ENCODE measurements at places on chromosomes 11 and 22. TPM values are rescaled to one million over a fixed set of nuclear protein-coding genes. Genes with fewer than 3 reads are reported as not detected.

DNA sequence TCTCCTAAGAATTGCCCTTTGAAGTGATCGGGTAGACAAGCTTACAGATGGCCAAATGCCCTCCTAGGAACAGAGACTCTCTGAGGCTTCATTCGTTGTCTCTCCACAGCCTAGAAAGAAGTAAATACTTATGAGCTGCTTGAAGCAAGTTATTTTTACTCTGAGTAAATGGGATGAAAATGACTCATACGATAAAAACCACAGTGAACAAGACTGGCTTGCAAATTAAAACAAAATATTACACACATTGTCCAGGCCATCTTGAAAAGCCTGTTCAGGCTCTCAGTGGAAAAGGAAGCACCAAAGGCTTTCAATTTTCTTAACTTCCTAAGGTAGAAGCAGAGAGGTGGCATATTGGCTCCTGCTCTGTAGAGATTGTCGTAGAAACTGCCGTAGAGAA, 294.2 kb downstream of the NELL1 start:
- H3K4me1 ChIP-seq = no peaks in the 10 kb centered on the region
- H3K27ac ChIP-seq = no peak overlapping the region
- H3K27me3 ChIP-seq = no peaks in the 10 kb centered on the region
- H3K4me3 ChIP-seq = no peak overlapping the region
- no peak for DNase-seq
- no peaks in the 10 kb centered on the region for H3K36me3 ChIP-seq

- no peaks in the 10 kb centered on the region for H3K36me3 ChIP-seq
- H3K4me3 ChIP-seq = no peak overlapping the region
- no peak overlapping the region for H3K27ac ChIP-seq
- H3K27me3 ChIP-seq = no peaks in the 10 kb centered on the region
- H3K4me1 ChIP-seq = no peaks in the 10 kb centered on the region
These were observed 16.0 kb upstream of the PRG2 start for GRCh38 chr11:57406337-57406904.

GRCh38 chr22:50078761-50079160, 6.5 kb downstream of the MLC1 start:
- DNase-seq = no peak

- H3K4me3 ChIP-seq = no peak overlapping the region
- DNase-seq = no peak
- H3K4me1 ChIP-seq = no peaks in the 10 kb centered on the region
- no peak overlapping the region for H3K27ac ChIP-seq
- H3K27me3 ChIP-seq = no peaks in the 10 kb centered on the region
These were observed 785.6 kb downstream of the TBC1D22A start for GRCh38 chr22:47547881-47548650.

Gene OR4D5
- not detected for total RNA-seq

Gene TMEM191B
- not detected for total RNA-seq

- H3K27me3 ChIP-seq = no peaks in the 10 kb centered on the region
- H3K36me3 ChIP-seq = no peaks in the 10 kb centered on the region
- no peak overlapping the region for H3K27ac ChIP-seq
- no peak overlapping the region for H3K4me3 ChIP-seq
- H3K4me1 ChIP-seq = no peaks in the 10 kb centered on the region
- DNase-seq = no peak
These were observed 8.2 kb upstream of the NAP1L4 start for GRCh38 chr11:3000032-3000961.

DNA sequence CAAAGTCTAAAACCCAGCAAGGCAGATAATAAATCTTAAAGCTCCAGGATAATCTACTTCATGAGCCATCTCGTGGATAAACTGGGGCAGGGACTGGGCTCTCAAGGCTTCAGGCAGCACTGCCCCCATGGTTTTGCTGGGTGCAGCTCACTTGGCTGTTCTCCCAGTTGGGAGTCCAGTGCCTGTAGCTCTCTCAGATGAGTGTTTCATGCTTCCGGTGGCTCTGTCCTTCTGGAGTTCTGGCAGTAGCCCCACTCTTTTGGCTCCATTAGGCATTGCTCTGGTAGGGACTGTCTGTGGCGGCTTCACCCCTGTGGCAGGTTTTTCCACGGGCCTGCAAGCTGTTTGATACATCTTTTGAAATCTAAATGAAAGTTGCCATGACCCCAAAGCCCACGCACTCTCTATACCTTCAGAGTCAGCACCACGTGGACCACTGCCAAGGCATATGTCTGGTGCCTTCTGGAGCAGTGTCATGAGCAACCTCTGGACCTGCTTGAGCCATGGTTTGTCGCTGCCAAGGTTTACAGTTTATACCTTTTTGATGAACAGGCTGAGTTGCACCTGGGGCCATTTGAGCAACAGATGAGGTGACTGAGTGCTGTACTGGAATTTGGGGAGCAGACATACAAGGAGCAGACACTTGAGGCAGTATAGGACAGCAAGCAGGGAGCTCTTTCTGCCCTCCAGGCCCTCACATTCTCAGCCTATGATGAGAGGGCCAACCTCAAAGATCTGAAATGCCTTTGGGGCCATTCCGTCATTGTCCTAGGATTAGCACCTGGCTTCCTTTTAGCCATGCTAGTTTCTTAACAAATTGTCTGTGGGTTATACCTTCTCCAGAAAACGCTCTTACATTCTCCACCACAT, 48.6 kb downstream of the MTNR1B start:
- H3K4me3 ChIP-seq = no peak overlapping the region
- no peak overlapping the region for H3K27ac ChIP-seq
- H3K27me3 ChIP-seq = no peaks in the 10 kb centered on the region

DNA sequence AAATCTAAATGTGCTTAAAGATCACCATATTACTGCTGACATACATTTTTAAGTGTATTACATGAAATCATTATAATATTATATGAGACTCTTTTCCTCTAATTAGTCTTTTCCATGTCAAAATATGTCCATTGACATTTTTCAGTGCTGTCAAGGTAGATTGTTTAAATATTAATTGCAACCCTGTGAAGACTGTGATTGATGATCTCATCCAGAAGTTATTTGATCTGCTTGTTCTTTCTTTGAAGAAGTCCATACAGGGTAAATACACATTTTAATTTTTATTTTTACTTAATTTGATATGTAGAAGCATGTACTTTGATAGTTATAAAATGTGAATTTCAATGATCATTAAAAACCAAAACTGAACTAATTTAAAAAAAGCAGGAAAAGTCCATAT, 38.4 kb downstream of the DYNC2H1 start:
- no peaks in the 10 kb centered on the region for H3K4me1 ChIP-seq
- no peak overlapping the region for H3K4me3 ChIP-seq
- H3K27me3 ChIP-seq = no peaks in the 10 kb centered on the region
- H3K36me3 ChIP-seq = no peaks in the 10 kb centered on the region
- no peak for DNase-seq

DNA sequence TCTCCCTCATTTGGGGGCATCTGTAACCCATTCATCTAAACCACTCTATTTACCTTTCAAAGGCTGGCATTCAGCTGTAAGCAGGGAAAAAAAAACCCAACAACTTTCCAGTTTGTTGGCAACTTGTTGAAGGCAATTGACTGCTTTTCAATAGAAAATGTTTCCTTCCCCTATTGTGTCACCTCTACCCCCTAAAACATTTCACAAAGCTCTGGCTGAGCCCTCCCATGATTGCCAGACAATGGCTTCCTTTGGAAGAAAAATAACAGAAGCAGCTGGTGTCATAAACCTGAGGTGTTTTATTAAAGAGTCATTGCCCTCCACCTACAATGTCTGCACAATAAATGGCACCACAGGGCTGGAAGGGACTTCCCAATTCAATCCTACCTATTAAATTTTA, 22.1 kb upstream of the PSMA1 start:
- H3K4me1 ChIP-seq = no peaks in the 10 kb centered on the region
- H3K4me3 ChIP-seq = no peak overlapping the region
- DNase-seq = no peak
- H3K27ac ChIP-seq = no peak overlapping the region
- H3K27me3 ChIP-seq = no peaks in the 10 kb centered on the region

Gene TBX10
- total RNA-seq = not detected

DNA sequence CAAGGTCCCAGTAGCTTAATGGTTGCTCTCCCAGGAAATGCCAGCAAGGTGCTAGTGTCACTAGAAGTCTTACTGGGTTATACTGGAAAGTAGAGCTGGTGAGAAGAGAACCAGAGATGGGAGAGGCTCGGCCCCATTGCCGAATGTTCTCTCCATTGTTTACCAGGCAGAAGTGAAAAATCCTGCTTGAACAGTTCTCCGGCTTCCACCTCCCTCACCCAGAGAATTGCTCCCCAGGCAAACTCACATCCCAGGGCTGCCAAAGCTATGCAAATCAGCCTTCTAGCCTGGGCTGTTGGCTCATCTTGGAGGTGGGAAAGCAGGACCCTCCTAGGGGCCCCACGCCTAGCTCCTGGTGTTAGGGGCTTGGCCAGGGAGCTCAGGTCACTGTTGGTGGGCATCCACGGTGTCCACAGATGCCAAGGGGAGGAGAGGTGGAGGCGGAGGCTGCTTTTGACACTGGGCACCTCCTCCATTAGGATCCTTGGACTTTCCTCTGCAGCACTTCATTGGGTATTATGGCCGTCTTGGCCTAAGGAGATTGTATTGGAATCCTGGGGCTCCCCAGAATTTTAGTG, 20.1 kb downstream of the POU2F3 start:
- no peaks in the 10 kb centered on the region for H3K36me3 ChIP-seq
- H3K27ac ChIP-seq = no peak overlapping the region
- H3K4me3 ChIP-seq = no peak overlapping the region
- no peaks in the 10 kb centered on the region for H3K4me1 ChIP-seq
- DNase-seq = no peak

GRCh38 chr11:538431-539051, 1.2 kb downstream of the LRRC56 start:
- H3K36me3 ChIP-seq = peaks cover 4% of the 10 kb centered on the region
- no peak overlapping the region for H3K4me3 ChIP-seq
- H3K4me1 ChIP-seq = peaks cover 21% of the 10 kb centered on the region
- no peak for DNase-seq

GRCh38 chr22:41267958-41268357, 18.0 kb downstream of the RANGAP1 start:
- no peak overlapping the region for H3K4me3 ChIP-seq
- peaks cover 87% of the 10 kb centered on the region for H3K36me3 ChIP-seq
- DNase-seq = no peak
- H3K4me1 ChIP-seq = no peaks in the 10 kb centered on the region
- no peak overlapping the region for H3K27ac ChIP-seq

DNA sequence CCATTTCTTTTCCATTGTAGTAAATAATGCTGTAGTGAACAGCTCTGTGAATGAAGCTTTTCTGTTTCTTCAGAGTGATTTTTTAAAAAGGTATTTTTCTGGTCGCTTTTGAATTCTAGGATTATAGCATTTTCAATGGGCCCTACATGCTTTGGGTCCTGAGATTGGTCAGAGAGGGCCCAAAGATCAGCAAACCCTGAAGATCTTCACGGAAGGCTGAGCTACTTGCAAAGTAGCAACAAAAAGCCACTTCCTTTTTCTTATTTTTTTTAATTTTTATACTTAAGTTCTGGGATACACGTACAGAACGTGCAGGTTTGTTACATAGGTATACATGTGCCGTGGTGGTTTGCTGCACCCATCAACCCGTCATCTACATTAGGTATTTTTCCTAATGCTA, 200.5 kb downstream of the FAT3 start:
- no peak for DNase-seq
- H3K36me3 ChIP-seq = no peaks in the 10 kb centered on the region
- H3K27ac ChIP-seq = no peak overlapping the region
- no peaks in the 10 kb centered on the region for H3K27me3 ChIP-seq
- H3K4me3 ChIP-seq = no peak overlapping the region

DNA sequence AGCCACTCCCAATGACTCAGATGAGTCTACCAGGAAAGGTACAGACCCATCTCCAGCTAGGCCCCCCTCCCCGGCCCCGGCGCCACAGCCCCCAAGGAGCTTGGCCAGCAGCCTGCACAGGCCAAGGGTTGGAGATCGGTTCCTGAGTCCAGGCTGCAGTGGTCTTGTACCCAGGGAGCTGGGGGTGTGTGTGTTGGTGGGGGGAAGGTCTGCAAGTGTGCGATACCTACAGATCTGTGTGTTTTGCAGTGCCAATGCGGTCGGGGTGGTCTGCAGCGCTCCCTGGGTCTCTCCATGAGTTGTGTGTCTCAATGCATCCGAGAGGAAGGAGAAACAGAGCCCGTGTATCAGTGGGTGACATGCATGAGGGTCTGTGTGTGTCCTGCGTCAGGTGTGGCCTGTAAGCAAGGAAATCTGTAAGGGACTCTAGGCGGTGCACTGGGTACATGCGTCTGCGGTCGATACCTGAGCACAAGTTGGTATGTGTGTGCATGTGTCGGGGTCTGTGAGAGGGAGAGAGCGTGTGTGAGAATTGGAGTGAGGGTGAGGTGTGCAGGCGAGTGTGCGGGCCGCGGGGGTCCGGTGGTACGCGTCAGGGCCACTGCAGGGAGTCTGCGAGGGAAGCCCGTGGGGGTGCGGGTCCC, 645 bp downstream of the CDC42BPG start:
- peak overlapping the region; percentile 50 for H3K4me3 ChIP-seq
- H3K27me3 ChIP-seq = no peaks in the 10 kb centered on the region
- no peak for DNase-seq
- peak overlapping the region; percentile 70 for H3K27ac ChIP-seq
- H3K36me3 ChIP-seq = no peaks in the 10 kb centered on the region

- peak overlapping the region; percentile 97 for H3K27ac ChIP-seq
- no peaks in the 10 kb centered on the region for H3K27me3 ChIP-seq
- peaks cover 24% of the 10 kb centered on the region for H3K4me1 ChIP-seq
- H3K4me3 ChIP-seq = peak overlapping the region; percentile 63
These were observed 395 bp upstream of the HIPK3 start for GRCh38 chr11:33256813-33257159.

DNA sequence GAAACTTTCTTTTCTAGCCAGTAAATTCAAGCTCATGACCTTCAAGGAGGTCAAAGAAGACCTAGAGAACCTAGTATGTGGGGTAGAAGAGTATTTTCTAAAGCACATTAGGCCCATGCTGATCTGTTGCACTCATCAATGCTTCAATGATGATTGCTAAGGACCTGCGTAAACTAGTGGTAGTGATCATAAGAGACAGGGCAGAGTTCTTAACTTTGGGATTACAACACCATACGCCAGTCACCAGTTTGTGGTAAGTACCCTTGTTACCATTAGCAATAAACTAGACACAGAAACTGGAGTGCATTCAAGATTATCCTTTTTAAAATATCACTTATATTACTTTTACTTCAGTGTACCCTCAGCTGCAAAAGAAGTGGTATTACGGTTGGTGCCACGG, 490.3 kb downstream of the BUD13 start:
- no peak overlapping the region for H3K27ac ChIP-seq
- H3K36me3 ChIP-seq = no peaks in the 10 kb centered on the region
- H3K4me1 ChIP-seq = no peaks in the 10 kb centered on the region
- H3K4me3 ChIP-seq = no peak overlapping the region

Gene SYT7
- not detected for total RNA-seq

- H3K4me3 ChIP-seq = no peak overlapping the region
- DNase-seq = no peak
- H3K27me3 ChIP-seq = no peaks in the 10 kb centered on the region
- H3K4me1 ChIP-seq = no peaks in the 10 kb centered on the region
These were observed 182.3 kb downstream of the DBX1 start for GRCh38 chr11:19977941-19978340.

- H3K4me3 ChIP-seq = no peak overlapping the region
- no peak for DNase-seq
- H3K27ac ChIP-seq = no peak overlapping the region
- H3K27me3 ChIP-seq = no peaks in the 10 kb centered on the region
These were observed 22.5 kb upstream of the SEPTIN5 start for GRCh38 chr22:19691721-19692341.

Gene GAL3ST1
- 4.0 TPM for total RNA-seq

GRCh38 chr22:28268171-28268570, 349.1 kb upstream of the PITPNB start:
- DNase-seq = no peak
- H3K4me3 ChIP-seq = no peak overlapping the region
- H3K36me3 ChIP-seq = no peaks in the 10 kb centered on the region
- no peak overlapping the region for H3K27ac ChIP-seq
- no peaks in the 10 kb centered on the region for H3K27me3 ChIP-seq
